ENCODE measurements at places on chromosomes 3 and 15.

- peak; percentile 62 for DNase-seq
These were observed 98.8 kb upstream of the MB21D2 start for GRCh38 chr3:193016437-193016901.

- DNase-seq = no peak
These were observed 58.1 kb upstream of the FOXP1 start for GRCh38 chr3:71641674-71642073.

DNA sequence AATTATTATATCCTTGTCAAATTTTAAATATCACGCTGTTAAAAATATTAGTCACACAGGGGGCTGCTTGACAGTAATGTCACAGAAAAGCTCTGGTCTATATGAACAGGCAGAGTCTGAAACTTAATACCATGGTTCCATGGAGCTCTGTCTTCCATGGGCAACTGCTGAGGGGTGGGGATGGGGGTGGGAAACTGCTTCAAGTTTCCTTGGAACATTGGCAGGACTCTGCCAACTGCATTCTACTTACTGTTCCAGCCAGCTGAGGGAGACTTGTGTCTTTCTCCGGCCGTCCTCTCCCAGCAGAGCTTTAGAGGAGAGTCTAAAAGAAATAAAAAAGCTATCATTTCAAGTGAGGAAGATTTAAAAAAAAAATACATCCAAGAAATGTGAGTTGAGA lies 348.7 kb downstream of the ZIC1 start:
- DNase-seq = no peak

DNA sequence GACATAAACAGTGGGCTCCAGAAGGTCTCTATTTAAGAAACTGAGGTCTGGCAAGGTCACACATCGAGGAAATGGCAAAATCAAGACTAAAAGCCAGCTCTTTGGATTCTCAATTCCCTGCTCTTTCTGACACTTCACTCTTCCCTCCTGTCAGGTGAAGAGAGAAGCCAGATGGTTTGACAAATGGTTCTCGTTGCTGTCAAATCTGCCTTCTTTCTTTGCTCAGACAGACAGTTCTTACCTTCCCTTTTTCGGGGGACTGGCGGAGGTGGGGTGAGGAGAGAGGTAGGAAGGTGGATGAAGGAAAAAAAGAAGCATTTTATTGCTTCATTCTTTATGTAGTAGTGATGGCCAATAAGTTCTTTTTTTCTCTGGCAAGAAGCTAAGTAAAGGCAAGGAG lies 133.4 kb downstream of the LPP start:
- no peak for DNase-seq

DNA sequence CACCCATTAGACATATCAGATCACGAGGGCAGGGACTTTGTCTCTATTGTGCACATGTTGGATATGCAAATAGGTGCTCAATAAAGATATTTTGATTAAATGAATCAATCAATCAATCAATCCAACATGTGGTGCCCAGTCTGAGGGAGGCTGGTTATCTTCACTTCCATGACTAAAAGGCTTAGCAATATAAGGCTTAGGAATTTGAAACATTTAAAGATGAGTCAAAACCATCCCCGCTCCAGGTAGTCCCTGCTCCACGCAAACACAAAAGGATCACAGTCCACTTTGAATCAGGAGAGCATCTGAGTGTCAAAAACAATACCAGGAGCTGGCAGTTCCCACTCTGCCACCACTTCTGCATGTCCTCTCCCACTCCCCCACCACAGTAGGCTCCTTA lies 25.8 kb upstream of the PRICKLE2 start:
- DNase-seq = no peak

DNA sequence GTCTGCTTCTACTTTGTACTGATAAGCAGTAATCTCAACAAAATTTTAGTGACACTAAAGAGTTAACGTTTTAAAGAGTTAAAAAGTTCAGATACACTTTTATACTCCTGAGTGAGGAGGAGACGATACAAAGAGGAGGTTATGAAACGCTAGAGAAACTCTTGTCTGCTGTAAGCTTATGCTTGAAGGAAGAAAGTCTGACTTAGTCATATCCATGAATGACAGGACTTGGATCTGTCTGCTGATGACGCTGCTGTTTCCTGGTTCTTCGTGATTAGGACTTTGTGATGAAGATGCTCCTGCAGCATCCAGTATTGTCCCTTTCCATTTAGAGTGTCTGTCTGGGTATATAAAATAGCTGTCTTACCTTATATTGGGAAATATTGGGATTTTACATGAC lies 15.8 kb downstream of the TCF12 start:
- no peak for DNase-seq

- DNase-seq = no peak
These were observed 1.4 kb downstream of the VHL start for GRCh38 chr3:10142707-10143560.

- DNase-seq = no peak
These were observed 365.7 kb downstream of the GABRG3 start for GRCh38 chr15:27336676-27337075.

DNA sequence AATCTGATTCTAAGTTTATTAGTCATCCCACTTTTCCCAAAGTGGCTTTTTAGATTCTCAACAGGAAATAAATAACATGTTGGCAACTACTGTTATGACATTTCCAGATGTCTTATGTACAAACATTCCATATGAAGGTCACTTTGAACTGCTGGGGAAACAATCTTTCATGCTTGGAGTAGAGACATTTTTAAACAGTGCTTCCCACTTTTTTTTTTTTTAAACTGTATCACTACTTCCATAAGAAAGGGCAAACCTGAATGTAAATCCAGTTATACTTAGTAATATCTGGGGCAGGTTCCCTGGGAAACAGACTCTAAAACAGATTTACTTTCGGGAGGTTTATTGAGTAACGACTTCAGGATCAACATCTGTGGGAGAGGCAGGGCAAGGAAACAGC lies 473.8 kb downstream of the TAFA4 start:
- no peak for DNase-seq

DNA sequence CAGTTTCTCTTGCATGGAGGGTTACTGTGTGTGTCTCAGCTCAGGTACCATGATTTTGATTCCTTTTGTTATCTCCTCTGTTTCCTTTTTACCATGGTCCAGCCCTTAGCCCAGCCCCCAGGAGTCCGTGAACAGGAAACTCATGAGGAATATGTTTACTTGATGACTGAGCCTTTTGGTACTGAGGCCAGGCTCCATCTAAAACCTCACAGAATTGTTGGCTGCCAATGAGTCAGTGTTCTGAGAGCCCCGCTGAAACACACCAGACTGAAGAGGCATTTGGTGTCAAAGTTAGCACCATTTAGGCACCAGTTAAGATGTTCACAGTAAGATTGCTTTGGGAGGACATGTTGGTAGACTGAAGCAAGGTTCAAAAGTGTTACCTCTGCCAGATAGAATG lies 80.9 kb downstream of the DGKG start:
- DNase-seq = no peak

DNA sequence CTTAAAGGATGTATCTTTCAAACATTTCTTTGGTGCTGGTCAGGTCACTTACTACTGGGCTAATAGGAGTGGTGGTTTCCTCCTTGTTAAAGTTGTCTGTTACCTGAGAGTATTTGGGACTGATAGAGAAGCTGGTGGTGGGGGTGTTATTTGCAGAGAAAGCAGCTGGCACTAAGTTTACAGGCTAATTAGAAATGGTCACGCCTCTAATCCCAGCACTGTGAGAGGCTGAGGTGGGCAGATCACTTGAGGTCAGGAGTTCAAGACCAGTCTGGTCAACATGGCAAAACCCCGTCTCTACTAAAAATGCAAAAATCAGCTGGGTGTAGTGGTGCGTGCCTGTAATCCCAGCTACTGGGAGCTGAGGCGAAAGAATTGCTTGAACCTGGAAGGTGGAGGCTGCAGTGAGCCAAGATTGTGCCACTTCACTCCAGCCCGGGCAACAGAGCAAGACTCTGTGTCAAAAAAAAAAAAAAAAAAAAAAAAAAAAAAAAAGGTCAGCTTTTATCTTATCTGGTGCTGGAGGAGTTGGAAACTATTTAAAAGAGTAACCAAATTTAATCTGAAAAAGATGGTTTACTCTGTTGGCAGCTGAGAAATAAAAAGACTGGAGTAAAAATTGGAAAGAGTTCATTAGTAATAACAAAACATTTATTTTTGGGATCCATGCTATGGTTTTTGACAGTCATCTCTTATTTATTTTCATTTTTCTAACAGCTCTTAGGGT lies 332.6 kb downstream of the PTPRG start:
- DNase-seq = no peak

- DNase-seq = no peak
These were observed 210.4 kb downstream of the ATP10A start for GRCh38 chr15:25652704-25653103.

DNA sequence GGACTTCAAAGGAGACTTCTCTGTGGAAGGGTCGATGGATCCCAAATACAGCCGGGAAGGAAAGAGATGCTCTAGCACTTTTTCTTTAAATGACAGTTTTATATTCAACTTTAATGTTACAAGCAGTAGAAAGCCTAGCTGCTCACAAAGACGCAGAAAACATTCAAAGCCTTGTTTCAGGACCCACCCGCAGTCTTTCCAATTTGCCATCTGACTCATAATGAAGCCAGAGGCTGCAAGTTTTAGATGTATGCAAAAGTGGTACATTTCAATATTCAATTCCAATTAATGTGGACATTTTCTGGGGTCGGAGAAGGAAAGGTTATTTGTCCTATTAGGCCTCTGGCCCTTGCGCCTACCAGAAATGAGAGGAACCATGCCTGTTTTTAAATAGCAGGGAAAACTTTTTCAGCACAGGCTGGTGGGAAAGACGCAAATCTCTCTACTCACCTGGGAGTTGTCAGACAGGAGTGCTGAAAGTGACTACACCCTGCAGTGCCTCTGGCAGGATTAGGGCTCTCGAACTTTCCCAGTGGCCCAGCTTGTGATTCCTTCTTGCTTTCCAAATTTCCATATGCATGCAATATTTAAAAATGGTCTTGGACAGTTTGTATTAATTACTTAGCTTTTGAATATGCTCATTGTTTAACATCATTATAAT lies 117.4 kb upstream of the MBNL1 start:
- DNase-seq = no peak

GRCh38 chr3:197913641-197914380 lies 36.2 kb upstream of the RPL35A start:
- no peak for DNase-seq

DNA sequence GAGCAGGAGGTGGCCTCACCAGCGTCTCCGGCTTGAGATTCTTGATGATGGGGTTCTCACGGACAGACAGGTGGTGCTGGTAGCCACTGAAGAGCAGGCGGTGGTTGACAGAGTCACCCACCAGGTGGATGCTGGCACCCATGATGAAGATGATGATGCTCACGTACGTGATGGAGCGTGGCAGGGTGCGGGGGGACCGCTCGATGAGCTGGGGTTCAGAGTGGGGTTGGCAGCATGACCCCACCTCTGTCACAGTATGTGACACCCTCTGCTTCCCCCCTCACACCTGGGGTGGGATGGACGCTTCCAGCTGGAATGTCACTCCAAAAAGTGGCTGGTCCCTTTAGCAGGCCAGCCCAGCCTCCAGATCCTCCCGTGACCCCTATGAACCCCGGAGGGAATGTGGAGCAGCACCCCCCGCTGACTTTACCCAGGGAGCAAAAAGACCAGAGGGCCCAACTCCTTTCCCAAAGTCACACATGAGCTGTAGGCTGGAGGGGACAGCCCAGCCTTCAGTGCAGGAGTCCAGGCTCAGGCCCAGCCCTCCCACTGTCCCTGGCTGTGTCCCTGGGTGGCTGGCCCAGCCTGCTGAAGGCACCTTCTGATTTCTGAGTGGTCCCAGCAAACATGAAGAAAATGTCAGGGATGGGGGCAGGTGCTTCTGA lies 6.7 kb upstream of the CALML4 start:
- no peak for DNase-seq

- no peak for DNase-seq
These were observed 47.0 kb upstream of the GK5 start for GRCh38 chr3:142272200-142272891.

DNA sequence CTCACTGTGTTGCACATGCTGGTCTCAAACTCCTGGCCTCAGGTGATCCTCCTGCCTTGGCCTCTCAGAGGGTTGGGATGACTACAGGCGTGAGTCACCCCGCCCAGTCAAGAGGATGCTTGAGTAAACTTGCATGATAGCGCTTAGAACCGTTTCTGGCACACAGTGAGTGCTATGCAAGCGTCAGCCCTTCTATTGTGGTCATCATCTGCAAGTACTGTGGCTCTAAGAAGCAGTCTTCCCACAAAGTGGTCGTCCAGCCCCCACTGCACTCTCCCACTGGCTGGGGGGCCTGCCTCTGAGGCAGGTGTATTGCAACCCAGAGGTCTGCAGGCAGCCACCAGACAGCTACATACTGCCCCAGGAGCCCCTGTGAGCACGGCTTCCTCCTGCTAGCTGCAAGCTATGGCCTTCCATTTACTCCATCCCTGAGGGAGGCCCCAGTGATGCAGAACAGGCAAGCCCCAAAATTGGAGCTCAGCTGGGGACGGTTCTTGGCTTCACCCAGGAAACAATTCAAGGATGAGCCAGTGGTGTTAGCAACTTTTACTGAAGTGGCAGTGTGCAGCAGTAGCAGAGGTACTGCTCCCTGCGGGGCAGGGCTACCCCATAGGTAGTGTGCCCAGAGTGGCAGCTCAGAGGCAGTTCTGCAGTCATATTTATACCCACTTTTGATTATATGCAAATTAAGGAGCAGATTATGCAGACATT lies 95.4 kb downstream of the LSM3 start:
- no peak for DNase-seq

DNA sequence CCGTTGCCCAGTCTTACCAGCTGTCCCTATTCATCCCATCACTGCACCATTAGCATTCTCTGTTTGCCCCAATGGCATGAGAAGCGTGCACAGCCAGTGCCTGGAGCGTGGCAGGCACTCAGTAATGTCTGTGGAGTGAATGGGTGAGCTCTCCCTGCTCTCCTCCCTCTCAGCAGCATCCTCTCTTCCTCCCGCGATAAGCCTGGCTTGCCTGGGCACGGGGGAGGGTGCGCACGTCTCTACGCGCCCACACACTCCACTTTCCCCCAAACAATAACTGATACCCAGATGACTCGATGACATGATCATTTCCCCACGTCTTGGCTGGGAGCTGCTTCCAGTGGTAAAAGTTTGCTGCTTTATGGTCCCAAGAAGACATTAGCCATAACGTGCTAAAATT lies 81.8 kb upstream of the LINGO1 start:
- no peak for DNase-seq

GRCh38 chr3:132722165-132723023 lies at the start of gene NPHP3:
TSS of gene NPHP3 (minus strand) at chr3:132722409. CDS start at chr3:132722355, 54 bp downstream.
- DNase-seq = peak; percentile 97

GRCh38 chr3:132773071-132773619 lies 50.9 kb upstream of the NPHP3 start:
- no peak for DNase-seq

GRCh38 chr3:17709236-17709810 lies 33.1 kb downstream of the TBC1D5 start:
- DNase-seq = no peak

DNA sequence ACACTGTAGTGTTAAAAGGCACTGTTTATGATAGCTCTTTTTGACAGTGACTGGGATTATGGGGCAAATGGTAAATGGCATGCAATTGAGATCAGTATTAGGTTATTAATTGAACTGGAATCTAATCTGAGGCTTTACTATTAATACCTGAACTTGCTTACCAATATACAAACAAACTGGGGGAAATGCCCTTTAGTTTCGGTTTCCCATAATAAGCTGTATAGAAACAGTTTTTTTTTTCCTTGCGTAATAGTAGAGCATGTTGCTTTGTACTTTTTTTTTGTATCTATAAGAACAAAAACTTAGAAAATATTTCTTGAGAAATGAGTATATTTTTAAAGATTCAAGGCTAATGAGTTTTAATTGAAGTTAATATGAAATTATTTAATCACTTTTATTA lies 95.0 kb downstream of the FNDC3B start:
- no peak for DNase-seq

Measured in spinal cord (tissue), 10 donors.